Airway epithelial cell (primary cell): ENCODE measurements at places on chromosomes 2 and 18. TPM values are rescaled to one million over a fixed set of nuclear protein-coding genes. Genes with fewer than 3 reads are reported as not detected.

The SKOR2 gene
- total RNA-seq = not detected in 2 replicates

The CABLES1 gene
- 0.23 and 1.1 TPM in 2 replicates for total RNA-seq

The TMEM163 gene
- total RNA-seq = not detected in 2 replicates

The NOL4 gene
- total RNA-seq = under 0.01 TPM in 1 of 2 replicates, not detected in the other

The OTOF gene
- total RNA-seq = not detected in 2 replicates

The TIA1 gene
- total RNA-seq = 23.9 and 29.3 TPM in 2 replicates

The SLC23A3 gene
- 0.21 and 0.28 TPM in 2 replicates for total RNA-seq

The ONECUT2 gene
- under 0.01 TPM in 2 replicates for total RNA-seq

The SKA1 gene
- total RNA-seq = 6.5 and 12.6 TPM in 2 replicates

The PID1 gene
- 1.3 and 2.4 TPM in 2 replicates for total RNA-seq

The TSPYL6 gene
- not detected in 2 replicates for total RNA-seq

The HSPD1 gene
- total RNA-seq = 316 TPM in 2 replicates

The OST4 gene
- 257 and 386 TPM in 2 replicates for total RNA-seq

The CCDC93 gene
- total RNA-seq = 5.2 and 9.2 TPM in 2 replicates

The SLC19A3 gene
- total RNA-seq = 0.23 and 0.42 TPM in 2 replicates

The CELF4 gene
- 0.42 TPM in 1 of 2 replicates, not detected in the other for total RNA-seq

The TMEM131 gene
- 12.1 and 17.9 TPM in 2 replicates for total RNA-seq

The ERBB4 gene
- total RNA-seq = 0.09 TPM in 1 of 2 replicates, not detected in the other

The AOX1 gene
- 3.7 and 10.6 TPM in 2 replicates for total RNA-seq

The LOXHD1 gene
- total RNA-seq = not detected in 2 replicates

The GREB1 gene
- 0.07 TPM in 1 of 2 replicates, not detected in the other for total RNA-seq

The HJURP gene
- total RNA-seq = 18.2 and 26.2 TPM in 2 replicates

The SERPINB10 gene
- 0.23 and 0.28 TPM in 2 replicates for total RNA-seq

The ADD2 gene
- total RNA-seq = not detected in 2 replicates

The CIB4 gene
- not detected in 2 replicates for total RNA-seq

The CCDC74B gene
- total RNA-seq = 7.1 and 17.5 TPM in 2 replicates

The UGT1A10 gene
- total RNA-seq = not detected in 2 replicates

The SLC66A3 gene
- total RNA-seq = 17.8 and 20.6 TPM in 2 replicates

The UPP2 gene
- not detected in 2 replicates for total RNA-seq

The RND3 gene
- total RNA-seq = 45.8 and 50.6 TPM in 2 replicates

The POTEI gene
- total RNA-seq = not detected in 2 replicates

The TRMT61B gene
- total RNA-seq = 8.5 and 12.0 TPM in 2 replicates

The CLEC4F gene
- not detected in 2 replicates for total RNA-seq

The ACTR1B gene
- total RNA-seq = 25.7 and 35.3 TPM in 2 replicates

The SALL3 gene
- not detected in 2 replicates for total RNA-seq

The EGR4 gene
- total RNA-seq = not detected in 2 replicates

The POTEF gene
- not detected in 2 replicates for total RNA-seq

The FLACC1 gene
- not detected in 2 replicates for total RNA-seq

The DAPL1 gene
- total RNA-seq = 2.5 and 11.3 TPM in 2 replicates

The NEURL3 gene
- not detected in 2 replicates for total RNA-seq

The SLC1A4 gene
- total RNA-seq = 4.2 and 5.6 TPM in 2 replicates

The CNTNAP5 gene
- not detected in 2 replicates for total RNA-seq

The MCM6 gene
- 22.5 and 33.1 TPM in 2 replicates for total RNA-seq

The ST6GAL2 gene
- 0.23 TPM in 1 of 2 replicates, not detected in the other for total RNA-seq

The RAMP1 gene
- 3.3 and 4.4 TPM in 2 replicates for total RNA-seq

The MTX2 gene
- 47.7 and 49.8 TPM in 2 replicates for total RNA-seq

The SERPINB4 gene
- 4.0 and 5.0 TPM in 2 replicates for total RNA-seq

The POLE4 gene
- 41.9 and 45.6 TPM in 2 replicates for total RNA-seq

The PDE1A gene
- total RNA-seq = under 0.01 TPM in 1 of 2 replicates, not detected in the other
